A549 treated with GW870086 at 1 μM for 4 hours (cell line): ENCODE measurements at places on chromosomes 12 and 14. TPM values are rescaled to one million over a fixed set of nuclear protein-coding genes. Genes with fewer than 3 reads are reported as not detected.

Gene PTPRB
- total RNA-seq, result 0.75 to 1.4 TPM (median 1.0 TPM) in 5 replicates

Gene LALBA
- not detected in 5 replicates for total RNA-seq

Gene POLE2
- 11.6 to 15.7 TPM (median 14.3 TPM) in 5 replicates for total RNA-seq

Gene CYP27B1
- 1.7 to 2.4 TPM (median 2.2 TPM) in 5 replicates for total RNA-seq

Gene LRRK2
- 1.5 to 2.0 TPM (median 1.8 TPM) in 5 replicates for total RNA-seq

Gene SYCP3
- total RNA-seq, result 0.17 to 0.18 TPM in 2 of 5 replicates, not detected in the others

Gene COCH
- 20.7 to 27.1 TPM (median 24.3 TPM) in 5 replicates for total RNA-seq

Gene ZFHX2
- total RNA-seq, result 0.63 to 1.4 TPM (median 0.75 TPM) in 5 replicates

Gene C12orf42
- not detected in 5 replicates for total RNA-seq

Gene NTS
- 51.2 to 89.6 TPM (median 80.3 TPM) in 5 replicates for total RNA-seq

Gene SIX4
- total RNA-seq, result 1.3 to 3.6 TPM (median 2.9 TPM) in 5 replicates

Gene LAG3
- 0.94 to 2.1 TPM (median 1.5 TPM) in 5 replicates for total RNA-seq

Gene RIMBP2
- not detected in 5 replicates for total RNA-seq

Gene MIP
- 0.14 TPM in 1 of 5 replicates, not detected in the others for total RNA-seq

Gene OLR1
- total RNA-seq, result 0.72 to 1.8 TPM (median 1.2 TPM) in 5 replicates

Gene RERG
- total RNA-seq, result 0.09 to 0.20 TPM (median 0.13 TPM) in 5 replicates

Gene ANKRD33
- total RNA-seq, result not detected in 5 replicates

Gene KCNMB4
- total RNA-seq, result 0.11 to 0.51 TPM (median 0.25 TPM) in 5 replicates

Gene AQP2
- not detected in 5 replicates for total RNA-seq

Gene OR6C2
- not detected in 5 replicates for total RNA-seq

Gene KRT78
- total RNA-seq, result 0.06 to 0.25 TPM in 2 of 5 replicates, not detected in the others

Gene OTUB2
- total RNA-seq, result 3.5 to 4.9 TPM (median 3.7 TPM) in 5 replicates

Gene CMAS
- 43.7 to 49.8 TPM (median 47.5 TPM) in 5 replicates for total RNA-seq

Gene ZNF410
- total RNA-seq, result 44.6 to 55.1 TPM (median 45.8 TPM) in 5 replicates

Gene XRCC3
- total RNA-seq, result 28.2 to 29.6 TPM (median 29.1 TPM) in 5 replicates

Gene BDKRB1
- 0.38 to 0.79 TPM (median 0.48 TPM) in 5 replicates for total RNA-seq

Gene SLC38A4
- 0.06 to 0.07 TPM (median 0.06 TPM) in 3 of 5 replicates, not detected in the others for total RNA-seq

Gene GUCY2C
- 0.03 TPM in 1 of 5 replicates, not detected in the others for total RNA-seq

Gene TMEM229B
- 0.09 to 0.50 TPM (median 0.21 TPM) in 5 replicates for total RNA-seq

Gene OR6C65
- not detected in 5 replicates for total RNA-seq

Gene MUCL1
- total RNA-seq, result not detected in 5 replicates

Gene TMEM63C
- total RNA-seq, result 1.2 to 1.9 TPM (median 1.8 TPM) in 5 replicates

Gene C1QL4
- 4.9 to 6.2 TPM (median 5.7 TPM) in 5 replicates for total RNA-seq

Gene FBXO21
- 28.1 to 38.7 TPM (median 33.7 TPM) in 5 replicates for total RNA-seq

Gene GZMB
- total RNA-seq, result not detected in 5 replicates

Gene KRT6A
- total RNA-seq, result 5.6 to 6.8 TPM (median 6.6 TPM) in 5 replicates

Gene BTBD6
- total RNA-seq, result 31.1 to 44.6 TPM (median 41.2 TPM) in 5 replicates

Gene OAS2
- total RNA-seq, result 0.13 to 0.63 TPM (median 0.18 TPM) in 5 replicates

Gene POP5
- 45.9 to 59.8 TPM (median 51.9 TPM) in 5 replicates for total RNA-seq

Gene NDUFA9
- total RNA-seq, result 109 to 117 TPM (median 116 TPM) in 5 replicates

Gene HVCN1
- total RNA-seq, result 0.43 to 0.92 TPM (median 0.59 TPM) in 5 replicates

Gene MMP19
- 0.16 to 0.49 TPM (median 0.32 TPM) in 5 replicates for total RNA-seq
